DMS153 (cell line): ENCODE measurements at places on chromosomes 3 and 15.
A peak's percentile ranks its signal among the peaks of the same experiment; 100 is the strongest.

- DNase-seq: no peak
Observed at GRCh38 chr3:30864836-30865235, 29.6 kb downstream of the GADL1 start.

DNA sequence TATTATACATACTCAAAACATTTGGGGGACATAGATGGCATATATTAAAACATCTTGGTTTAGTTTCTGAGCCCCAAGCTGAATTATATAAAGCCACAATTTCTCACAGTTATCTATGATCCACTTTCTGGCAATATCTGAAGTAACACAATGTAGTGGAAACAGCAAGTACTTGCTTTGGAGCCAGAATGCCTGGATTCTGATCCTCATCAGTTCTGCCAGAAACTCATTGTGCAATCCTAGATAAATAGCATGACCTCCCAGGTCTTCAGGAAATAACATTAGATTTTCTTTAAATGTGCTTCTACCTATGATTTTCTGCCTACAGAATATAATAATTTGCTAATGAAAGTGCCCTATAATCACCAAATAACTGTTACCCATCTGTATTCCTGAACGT lies 544.9 kb downstream of the NAALADL2 start:
- DNase-seq: no peak

GRCh38 chr3:71062037-71062932 lies 521.2 kb downstream of the FOXP1 start:
- no peak for DNase-seq

GRCh38 chr3:97935842-97936241 lies 36.4 kb downstream of the RIOX2 start:
- no peak for DNase-seq

- no peak for DNase-seq
Observed at GRCh38 chr3:22117091-22117490, 366.1 kb upstream of the ZNF385D start.

GRCh38 chr3:13229273-13229949 lies 156.2 kb upstream of the IQSEC1 start:
- no peak for DNase-seq

DNA sequence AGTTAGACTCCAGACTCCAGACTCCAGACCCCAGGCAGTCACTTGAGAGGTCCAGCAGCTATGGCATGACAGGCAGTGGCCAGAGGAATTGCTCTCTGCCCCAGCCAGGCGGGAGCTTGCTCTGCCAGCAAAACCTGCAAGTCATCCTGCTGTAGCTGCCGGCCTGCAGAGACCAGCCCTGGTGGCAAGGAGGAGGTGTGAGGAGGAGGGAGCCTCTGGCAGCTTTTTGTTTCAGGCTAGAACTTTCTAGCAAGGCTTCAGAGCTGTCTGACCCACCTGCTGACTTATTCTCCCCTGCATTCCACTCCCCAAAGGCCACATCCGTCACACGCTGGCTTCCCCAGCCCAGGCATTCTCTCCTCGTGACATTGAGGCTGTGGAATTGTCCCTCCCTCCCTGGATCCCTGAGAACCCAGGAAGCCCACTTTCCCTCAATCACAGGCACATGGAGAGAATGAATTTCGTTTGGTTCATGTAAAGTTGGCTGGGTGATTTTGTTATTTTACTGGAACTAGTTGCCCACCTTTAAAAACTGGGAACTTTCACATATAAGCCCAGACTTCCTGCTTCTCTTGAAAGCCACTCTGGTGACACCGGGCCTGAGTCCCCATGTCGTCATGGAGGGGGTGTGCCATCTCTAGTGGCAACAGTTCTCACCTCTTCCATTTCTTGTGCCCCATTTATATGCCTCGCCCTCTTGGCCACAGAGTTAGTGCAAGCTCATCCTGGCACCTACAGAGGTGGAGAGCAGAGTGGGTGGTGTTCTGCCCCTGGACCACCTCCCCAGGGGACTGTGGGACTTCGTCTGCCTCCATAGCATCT lies 82.7 kb downstream of the ABHD5 start:
- DNase-seq: no peak

DNA sequence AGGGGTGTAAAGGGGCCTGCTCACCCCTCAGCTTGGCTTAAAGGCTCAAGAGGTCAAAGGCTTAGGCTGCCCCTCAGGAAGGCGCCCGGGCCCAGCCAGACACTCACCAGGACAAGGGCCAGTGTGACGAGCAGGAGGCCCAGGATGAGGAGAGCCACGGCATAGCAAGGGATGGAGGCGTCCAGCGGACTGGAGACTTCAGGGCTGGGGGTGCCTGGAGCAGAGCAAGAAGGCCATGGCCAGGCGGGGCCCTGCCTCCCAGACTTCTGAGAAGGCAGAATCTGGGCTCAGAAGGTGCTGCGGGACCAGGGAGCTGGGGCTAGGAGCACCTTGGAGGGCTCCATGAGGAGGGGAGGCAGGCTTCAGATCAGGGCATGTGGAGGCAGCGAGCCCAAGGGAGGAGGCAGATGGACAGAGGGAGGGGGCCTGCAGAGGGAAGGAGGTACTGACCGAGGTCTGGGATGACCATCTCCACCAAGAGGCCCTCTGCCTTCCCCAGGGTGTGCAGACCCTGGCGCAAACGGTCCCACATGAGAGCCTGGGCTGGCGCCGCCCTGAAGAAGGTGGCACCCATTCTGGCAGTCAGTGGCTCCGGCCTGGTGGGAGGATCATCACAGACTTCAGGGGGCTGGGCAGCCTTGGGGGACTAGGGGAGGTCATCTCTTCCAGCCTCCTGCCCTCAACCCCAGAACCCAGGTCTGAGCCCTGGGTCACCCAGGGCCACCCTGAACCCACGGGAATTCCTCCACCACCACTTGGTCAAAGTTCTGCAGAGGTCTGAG lies 24.5 kb downstream of the C15orf39 start:
- DNase-seq: no peak

- DNase-seq: no peak
Observed at GRCh38 chr15:65828585-65828984, 36.5 kb upstream of the DENND4A start.

- DNase-seq: no peak
Observed at GRCh38 chr3:123586968-123587367, 2.1 kb upstream of the HACD2 start.

DNA sequence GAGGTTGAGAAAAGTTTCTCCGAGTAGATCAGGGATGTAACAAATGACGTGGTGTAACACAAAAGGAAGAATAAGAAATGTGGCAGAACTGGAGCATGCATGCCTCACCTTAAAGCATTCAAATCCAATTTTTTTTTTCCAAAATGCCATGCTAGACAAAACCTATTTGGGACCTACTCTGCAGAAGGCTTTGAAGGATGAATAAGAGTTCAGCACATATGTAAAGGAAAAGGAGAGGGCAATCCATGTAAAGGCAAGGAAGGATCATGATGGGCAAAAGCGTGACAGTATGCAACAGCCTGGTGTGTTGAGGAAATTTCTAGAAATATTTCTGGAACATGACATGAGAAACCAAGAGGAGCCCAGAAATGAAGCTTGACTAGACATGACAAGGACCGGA lies 116.4 kb downstream of the OXNAD1 start:
- no peak for DNase-seq

DNA sequence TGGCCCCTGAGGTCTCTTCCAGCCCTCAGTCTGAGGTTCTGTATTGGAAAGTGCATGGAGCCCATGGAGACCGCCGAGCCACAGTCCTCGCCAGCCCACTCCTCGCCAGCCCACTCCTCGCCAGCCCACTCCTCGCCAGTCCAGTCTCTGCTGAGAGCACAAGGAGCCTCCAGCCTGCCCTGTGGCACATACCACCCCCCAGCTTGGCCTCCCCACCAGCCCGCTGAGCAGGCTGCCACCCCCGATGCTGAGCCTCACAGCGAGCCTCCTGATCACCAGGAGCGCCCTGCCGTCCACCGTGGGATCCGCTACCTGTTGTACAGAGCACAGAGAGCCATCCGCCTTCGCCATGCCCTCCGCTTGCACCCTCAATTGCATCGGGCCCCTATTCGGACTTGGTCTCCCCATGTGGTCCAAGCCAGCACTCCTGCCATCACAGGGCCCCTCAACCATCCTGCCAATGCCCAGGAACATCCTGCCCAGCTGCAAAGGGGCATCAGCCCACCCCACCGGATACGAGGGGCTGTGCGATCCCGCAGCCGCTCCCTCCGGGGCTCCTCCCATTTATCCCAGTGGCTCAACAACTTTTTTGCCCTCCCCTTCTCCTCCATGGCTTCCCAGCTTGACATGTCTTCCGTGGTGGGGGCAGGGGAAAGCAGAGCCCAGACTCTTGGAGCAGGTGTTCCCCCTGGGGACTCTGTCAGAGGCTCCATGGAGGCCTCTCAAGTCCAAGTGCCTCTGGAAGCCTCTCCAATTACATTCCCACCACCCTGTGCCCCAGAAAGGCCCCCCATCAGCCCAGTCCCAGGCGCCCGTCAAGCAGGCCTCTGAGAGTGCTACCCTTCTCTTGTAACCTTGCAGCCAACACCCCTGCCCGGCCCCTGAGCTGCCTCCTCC lies 40.9 kb downstream of the PML start:
- no peak for DNase-seq

DNA sequence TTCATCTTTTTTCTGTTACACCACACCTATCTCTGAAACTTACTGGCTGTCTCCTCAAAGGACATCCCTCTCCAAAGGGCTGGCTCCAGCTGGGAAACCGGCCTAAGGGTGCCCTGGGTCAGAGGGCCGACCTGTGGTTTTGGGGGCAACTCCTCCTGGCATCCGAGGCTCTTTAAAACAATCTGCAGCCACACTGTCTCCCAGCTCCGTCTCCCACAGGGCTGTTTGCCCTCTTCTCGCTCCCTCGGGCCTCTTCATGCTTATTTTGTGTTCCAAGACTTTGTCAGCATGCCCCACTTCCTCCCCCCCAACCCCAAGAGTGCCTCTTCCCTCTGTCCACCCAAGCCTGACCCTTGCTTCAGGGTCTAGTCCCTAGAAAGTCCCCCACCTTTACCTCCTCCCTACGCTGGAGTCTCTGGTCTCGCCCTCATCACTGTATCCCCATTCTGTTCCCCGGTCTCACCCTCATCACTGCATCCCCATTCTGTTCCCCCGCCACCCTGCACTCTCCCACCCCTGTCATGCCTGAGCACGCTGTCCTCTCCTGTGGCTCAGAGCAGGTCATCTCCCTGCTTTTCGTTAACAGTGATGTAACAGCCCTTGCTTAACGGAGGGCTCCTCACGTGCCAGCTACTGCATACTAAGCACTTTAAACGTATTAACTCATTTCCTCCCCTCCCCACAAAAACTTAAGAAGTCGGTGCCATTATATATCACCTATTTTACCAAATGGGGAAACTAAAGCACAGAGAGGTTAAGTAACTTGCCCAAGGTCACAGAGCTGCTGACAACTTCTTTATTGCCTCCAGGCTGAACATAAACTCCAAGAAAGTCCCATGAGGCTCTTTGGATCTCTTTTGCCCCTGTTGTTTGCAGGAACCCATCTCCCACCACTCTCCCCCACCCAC lies 1.1 kb upstream of the CSK start:
- DNase-seq: no peak

DNA sequence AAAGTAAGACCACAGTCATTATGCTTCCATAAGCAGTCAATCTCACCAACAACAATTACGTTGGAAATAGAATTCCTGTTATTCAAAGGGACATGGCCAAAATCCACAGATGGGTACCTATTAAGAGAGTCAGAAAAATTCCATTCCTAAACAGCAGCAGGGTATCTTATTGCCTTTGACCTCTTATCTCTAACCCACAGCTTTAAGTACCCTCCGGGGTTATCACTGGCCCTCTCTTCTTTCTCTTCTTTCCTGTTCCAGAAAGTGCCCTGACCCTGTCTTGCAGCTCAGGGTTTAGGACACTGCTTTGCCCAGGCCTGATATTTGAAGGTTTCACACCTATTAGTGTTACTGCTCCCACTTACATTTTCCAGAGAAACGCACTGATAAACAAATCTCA lies 428.7 kb downstream of the TBC1D5 start:
- no peak for DNase-seq

- DNase-seq: no peak
Observed at GRCh38 chr3:73052857-73053256, 8.6 kb upstream of the EBLN2 start.

DNA sequence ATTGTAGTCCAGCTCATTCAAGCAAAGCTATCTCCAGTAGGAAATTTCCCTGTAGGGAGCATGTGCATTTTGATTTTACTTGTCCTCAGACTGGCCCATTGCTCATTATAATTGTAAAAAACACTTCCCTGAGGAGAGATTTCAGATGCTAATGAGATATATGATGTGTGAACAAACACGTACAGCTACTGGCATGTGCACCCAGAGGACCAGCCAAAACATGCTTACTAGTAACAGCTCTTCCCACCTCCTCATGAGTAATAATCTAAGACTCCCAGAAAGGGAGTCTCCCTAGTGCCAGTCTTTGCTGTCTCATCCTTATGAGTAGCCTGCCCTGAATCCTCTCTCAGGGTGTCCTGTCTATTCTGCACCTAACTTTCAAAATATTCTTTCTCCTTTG lies 43.4 kb downstream of the FBXO22 start:
- DNase-seq: no peak

- DNase-seq: no peak
Observed at GRCh38 chr15:31498329-31498728, 171.7 kb downstream of the KLF13 start.

DNA sequence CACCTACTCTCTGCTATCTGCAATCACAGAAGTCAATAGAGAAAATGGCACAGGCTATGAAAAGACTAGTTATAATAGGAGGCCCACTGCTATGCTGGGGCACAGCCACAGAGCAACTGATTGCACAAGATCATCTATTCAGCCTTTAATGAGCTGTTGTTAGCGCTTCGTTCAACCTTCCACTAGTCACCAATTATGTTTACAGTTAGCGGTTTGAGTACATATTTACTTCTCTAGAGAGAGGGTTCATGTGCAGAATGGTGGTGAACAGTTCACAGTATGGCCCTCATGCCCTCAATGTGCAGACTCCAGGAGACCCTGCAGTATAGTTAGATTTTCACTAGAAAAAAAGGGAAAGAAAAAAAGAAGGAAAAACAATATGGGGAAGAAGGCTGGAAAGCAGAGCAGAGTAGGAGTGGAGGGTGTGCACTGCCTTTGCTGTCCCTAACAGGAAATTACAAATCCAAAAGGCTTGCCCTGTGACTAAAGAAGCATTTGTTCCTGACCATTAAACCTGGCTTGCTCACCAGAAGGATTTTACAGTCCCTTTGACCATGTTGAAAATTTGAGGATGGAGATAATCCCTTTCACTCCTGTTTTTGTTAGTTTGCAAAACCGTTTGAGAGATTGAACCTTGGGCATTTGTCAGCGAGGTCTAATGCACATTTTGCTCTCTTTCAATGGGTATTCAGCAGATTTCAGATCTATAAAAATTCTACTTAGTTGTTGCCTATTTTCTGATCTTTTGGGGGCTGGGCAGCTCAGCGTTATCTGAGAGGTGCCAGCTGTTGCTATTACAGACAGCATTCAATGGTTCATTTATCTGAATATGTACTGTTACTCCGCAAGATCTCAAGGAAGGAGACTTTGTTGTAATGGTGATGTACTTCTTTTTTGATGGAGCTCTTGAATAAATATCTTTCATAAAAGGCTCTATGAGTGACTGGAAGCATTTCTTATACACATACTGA lies 296.1 kb downstream of the LSAMP start:
- DNase-seq: peak; percentile 92
